ENCODE measurements at places on chromosomes 2 and 18.

- no peak for DNase-seq
Measured at GRCh38 chr2:180944372-180944771, 36.0 kb upstream of the UBE2E3 start.

- no peak for DNase-seq
Measured at GRCh38 chr2:151437630-151438029, 27.9 kb downstream of the RIF1 start.

- no peak for DNase-seq
Measured at GRCh38 chr2:121085801-121086200, 199.2 kb downstream of the TFCP2L1 start.

- no peak for DNase-seq
Measured at GRCh38 chr2:195902857-195903256, 165.8 kb downstream of the DNAH7 start.
